ENCODE measurements at places on chromosomes 13 and 19.
A peak's percentile ranks its signal among the peaks of the same experiment; 100 is the strongest.

GRCh38 chr13:39144941-39145533 lies 106.8 kb downstream of the NHLRC3 start:
- DNase-seq = peak; percentile 24

DNA sequence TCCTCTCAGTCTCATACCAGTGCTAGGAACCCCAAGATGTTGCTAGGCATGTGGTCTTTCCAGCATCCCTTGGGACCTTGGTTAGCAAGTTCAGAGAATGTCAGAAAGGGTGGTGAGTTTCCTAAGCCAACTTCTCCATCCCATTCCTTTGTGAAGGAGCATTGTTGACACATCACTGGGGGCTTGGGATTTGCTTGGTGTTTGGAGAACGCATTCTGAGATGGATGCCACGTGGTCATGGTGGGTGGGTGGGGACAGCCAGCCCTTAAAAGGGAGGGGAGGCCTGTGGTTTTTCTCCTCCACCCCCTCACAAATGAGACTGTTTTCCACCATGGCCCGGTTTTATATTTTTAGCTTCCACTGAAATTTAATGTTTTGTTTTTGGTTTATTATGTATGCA lies 83.3 kb upstream of the ZNF536 start:
- DNase-seq = no peak

DNA sequence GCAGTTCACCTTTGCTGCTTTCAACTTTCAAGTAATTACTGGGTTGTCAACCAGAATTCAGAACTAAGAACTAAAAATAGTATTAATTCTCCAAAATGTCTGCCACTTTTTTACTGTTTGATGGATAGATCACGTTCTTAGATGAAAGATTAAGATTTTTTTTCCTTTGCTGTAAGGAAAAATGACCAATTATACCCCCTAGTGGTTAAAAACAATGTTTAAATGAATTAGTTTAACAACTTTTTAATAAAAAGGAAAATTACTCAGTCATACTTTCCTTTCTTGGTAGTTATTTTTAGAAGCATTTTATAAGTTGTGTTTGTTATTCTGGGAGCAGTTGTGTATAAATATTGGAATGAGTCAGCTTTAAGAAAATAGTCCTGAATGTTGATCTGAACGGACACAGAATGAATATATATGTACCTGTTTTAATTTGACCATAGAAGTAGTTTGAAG lies 4.6 kb downstream of the TM9SF2 start:
- no peak for DNase-seq

DNA sequence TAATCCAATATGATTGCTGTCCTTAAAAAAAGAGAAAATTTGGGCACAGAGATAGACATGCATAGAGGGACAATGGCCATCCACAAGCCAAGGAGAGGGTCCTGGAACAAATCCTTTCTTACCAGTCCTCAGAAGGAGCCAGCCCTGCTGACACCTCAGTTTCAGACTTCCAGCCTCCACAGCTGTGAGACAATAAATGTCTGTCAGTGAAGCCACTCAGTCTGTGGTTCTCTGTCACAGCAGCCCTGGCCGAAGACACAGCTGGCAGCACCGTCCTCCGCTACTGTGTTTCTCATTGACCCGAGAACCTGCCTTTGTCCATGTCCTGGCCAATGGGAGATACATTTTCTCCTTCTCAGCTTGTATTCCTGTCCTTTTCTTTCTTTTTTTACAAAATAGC lies 207.9 kb downstream of the TM9SF2 start:
- DNase-seq = no peak

- DNase-seq = no peak
Observed at GRCh38 chr13:29994911-29995595, 144.6 kb upstream of the UBL3 start.

DNA sequence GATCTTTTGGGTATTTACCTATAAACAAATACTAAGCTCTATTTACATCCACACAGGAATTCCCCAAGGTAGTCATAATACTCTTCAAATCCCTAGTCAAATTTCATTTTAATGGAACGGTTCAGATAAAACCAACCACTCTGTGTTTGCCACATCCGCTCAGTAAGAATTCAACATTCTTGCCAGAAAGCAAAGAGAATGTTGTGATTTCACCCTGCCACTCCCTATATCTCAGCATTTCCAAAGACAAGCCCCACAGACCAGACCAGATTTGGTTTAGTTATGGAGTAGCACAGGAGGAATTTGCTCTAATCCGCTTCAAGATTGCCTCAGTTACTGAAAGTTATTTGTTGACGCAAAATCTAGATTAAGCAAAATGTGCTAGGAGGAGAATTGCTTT lies 105.6 kb upstream of the SERP2 start:
- no peak for DNase-seq

DNA sequence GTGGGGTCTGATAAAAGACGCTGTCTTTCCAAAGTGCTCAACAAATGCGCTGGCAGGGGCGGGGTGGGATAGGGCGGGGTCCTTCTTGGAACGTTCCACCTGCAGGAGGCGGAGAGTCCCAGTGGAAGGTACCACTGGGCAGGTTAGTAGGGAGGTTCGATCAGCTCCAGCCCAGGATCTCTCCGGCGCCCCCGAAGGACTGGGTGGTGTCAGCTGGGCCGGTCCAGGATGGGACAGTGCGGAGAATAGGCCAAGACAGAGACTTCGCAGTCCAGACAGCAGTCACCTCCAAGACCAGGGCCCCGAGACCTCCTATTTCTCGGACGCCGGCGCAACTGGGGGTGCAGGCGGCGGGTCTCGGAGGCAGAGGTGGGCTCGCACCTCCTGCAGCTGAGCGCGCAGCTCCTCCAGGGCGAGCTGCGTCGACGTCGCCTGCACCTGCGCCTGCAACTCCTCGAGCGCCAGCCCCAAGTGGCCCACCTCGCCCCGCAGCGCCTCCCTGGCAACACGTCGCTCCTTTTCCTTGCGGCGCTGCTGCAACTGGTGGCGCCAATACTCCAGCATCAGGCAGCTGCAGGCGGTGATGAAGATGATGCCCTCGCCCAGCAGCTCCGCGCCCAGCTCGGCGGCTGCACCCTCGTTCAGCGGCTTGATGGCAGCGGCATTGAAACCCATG lies 21.6 kb downstream of the VASP start:
- no peak for DNase-seq

- no peak for DNase-seq
Observed at GRCh38 chr19:10361569-10362011, 18.8 kb downstream of the TYK2 start.

- no peak for DNase-seq
Observed at GRCh38 chr13:97255515-97256021, 33.4 kb downstream of the MBNL2 start.

GRCh38 chr13:43326100-43326499 lies 302.7 kb downstream of the DNAJC15 start:
- no peak for DNase-seq

- DNase-seq = no peak
Observed at GRCh38 chr13:112012016-112012704, 54.8 kb upstream of the SOX1 start.

DNA sequence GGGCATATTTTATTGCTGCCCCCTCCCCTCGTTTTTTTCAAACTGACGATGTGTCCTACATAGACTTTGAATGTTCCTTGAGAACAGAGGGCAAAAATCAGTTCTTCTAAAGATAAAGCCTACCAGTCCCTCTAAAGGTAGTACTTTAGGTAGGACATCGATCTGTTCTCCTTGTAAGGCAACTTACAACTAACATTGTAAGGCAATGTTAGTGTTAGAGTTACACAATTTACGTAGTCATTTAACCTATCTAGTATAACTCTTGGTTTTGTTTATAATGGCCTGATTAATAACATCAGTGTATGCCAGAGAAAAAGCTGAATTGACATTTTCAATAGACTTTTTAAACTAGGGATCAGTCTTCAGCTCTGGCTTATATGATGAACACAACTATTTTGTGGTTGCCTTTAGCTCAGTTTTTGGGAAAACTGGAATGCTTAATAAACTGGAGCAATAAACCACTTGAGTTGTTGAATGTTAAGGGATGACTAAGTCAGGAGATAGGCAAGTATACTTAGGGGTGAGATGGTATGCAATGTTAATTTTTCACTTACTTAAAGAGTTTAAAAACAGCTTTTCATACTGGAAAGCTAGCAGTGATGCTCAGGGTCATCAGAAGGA lies 2.2 kb downstream of the NDFIP2 start:
- DNase-seq = no peak

- peak; percentile 54 for DNase-seq
Observed at GRCh38 chr19:17719730-17720400, 585 bp downstream of the MAP1S start.

- DNase-seq = no peak
Observed at GRCh38 chr13:81848291-81848690, 1507.4 kb upstream of the SPRY2 start.

- DNase-seq = no peak
Observed at GRCh38 chr13:60538566-60538965, 141.5 kb downstream of the TDRD3 start.

DNA sequence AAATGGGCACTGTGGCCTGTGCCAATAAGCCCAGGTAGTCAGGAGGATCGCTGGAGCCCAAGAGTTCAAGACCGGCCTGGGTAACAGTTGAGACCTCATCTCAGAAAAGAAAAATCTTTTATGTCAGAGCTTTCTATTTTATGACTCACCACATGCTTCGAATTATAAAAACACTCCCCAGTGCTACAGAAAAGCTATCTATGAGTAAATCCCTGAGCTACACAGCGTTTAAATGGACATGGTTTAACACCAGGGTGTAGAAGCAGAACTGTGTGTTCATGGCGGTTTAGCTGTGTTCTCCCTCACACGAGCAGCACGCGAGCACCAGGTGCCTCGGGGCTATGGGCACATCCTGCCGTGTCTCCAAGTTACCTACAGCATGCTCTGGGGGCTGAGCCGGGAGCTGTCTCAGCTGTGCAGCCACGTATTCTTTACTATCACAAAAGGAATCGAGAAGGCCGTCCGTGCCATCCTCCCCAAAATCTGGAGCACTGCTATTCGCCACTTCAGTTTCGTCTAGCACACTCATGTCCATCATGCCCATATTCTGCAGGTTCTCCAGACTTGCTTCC lies 6.7 kb downstream of the SAFB2 start:
- no peak for DNase-seq

- peak; percentile 63 for DNase-seq
Observed at GRCh38 chr19:35673121-35673804, 6.9 kb downstream of the UPK1A start.

GRCh38 chr13:90420683-90421082 lies 926.8 kb upstream of the MIR17HG start:
- DNase-seq = no peak

GRCh38 chr19:4984106-4984380 lies 15.1 kb downstream of the KDM4B start:
- DNase-seq = no peak

GRCh38 chr19:12667731-12668302 lies 1.2 kb downstream of the WDR83 start:
- no peak for DNase-seq
